Kidney (tissue), 22 donors: ENCODE measurements at places on chromosomes 6 and 20. TPM values are rescaled to one million over a fixed set of nuclear protein-coding genes. Genes with fewer than 3 reads are reported as not detected.
A peak's percentile ranks its signal among the peaks of the same experiment; 100 is the strongest.

Gene ANKRD66
- not detected for total RNA-seq

Gene ZNF334
- 8.2 TPM for total RNA-seq

Gene FOXF2
- 0.44 TPM for total RNA-seq

Gene TBXT
- total RNA-seq = not detected

Gene LY86
- 6.1 TPM for total RNA-seq

Gene LHFPL5
- 0.47 TPM for total RNA-seq

Gene LY6G6D
- not detected for total RNA-seq

Gene RGS17
- total RNA-seq = 0.28 TPM

GRCh38 chr6:169998457-169998856 is 247.0 kb downstream of the ERMARD start:
- DNase-seq = no peak

DNA sequence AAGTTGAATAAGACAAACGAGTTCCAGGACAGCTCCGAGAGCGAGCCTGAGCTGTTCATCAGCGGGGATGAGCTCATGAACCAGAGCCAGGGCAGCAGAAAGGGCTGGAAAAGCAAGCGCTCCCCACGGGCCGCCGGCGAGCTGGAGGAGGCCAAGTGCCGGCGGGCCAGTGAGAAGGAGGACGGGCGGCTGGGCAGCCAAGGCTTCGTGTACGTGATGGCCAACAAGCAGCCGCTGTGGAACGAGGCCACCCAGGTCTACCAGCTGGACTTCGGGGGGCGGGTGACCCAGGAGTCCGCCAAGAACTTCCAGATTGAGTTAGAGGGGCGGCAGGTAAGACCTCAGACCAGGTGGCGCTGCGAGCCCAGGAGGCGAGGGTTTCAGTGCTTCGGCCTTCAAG is 56.0 kb upstream of the TMEM181 start:
- no peak for DNase-seq

- DNase-seq = no peak
Observed at GRCh38 chr20:9478771-9479170, 35.6 kb upstream of the LAMP5 start.

DNA sequence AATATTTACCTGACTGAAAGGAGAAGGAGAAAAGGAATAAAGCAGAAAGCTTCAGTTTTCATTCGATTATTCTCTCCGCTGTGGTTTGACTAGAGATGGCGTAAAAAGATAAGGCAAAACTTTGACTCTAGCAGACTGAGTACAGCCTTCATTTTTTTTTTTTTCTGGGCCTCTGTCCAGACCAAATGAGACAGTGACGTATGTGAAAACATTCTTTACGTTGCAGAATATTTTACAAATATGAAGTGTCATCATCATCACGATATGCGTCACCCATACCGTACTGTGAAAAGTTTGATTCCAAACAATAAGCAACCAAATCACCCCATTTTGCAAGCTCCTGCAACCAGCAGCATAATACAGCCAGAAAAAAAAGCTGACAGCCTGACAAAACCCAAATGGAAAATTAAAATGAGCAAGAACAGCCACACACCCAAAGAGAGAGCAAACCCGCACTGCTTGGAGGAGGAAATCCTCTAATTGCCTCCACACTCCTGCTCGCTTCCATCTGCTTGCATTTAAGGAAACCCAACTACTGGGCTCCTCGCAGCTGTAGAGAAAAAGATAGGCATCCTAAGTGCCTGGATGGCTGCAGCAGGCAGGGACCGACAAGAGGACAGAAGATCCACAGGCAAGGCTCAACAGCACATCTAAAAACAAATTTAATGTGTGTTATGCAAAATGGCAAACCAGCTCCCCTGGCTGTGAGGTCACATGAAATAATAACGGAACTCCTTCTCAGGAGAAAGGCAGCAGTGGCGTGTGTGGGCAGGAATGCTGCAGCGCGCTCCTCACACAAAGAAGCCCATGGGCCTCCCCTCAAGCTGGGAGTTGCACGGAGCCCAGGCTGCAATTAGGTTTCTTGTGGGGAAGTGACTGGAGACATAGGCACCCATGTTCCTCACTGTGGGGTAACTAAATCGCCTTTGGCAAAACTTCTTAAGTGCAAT is 113.1 kb downstream of the FYN start:
- DNase-seq = no peak

GRCh38 chr6:87881342-87881895 is 166.2 kb upstream of the SPACA1 start:
- DNase-seq = no peak

GRCh38 chr6:12371641-12372146 is 81.5 kb downstream of the EDN1 start:
- DNase-seq = no peak

DNA sequence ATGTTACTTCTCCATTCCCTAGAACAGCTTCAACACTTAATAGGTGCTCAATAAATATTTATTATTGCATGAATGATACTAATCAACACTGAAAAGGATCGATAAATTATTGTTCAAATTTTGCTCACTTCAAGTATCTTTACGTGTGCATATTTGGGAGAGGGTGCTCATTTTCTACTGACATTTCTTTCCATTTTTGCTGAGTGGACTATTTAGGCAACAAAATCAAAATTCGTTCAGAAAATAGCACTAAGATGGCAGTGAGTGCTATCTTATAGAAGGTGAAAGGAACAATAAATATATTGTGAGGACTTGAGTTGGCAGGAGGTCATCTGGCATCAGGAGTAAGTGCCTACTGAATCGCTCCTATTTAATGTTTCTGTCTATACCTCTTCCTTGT is 501.9 kb upstream of the IRAK1BP1 start:
- DNase-seq = no peak

DNA sequence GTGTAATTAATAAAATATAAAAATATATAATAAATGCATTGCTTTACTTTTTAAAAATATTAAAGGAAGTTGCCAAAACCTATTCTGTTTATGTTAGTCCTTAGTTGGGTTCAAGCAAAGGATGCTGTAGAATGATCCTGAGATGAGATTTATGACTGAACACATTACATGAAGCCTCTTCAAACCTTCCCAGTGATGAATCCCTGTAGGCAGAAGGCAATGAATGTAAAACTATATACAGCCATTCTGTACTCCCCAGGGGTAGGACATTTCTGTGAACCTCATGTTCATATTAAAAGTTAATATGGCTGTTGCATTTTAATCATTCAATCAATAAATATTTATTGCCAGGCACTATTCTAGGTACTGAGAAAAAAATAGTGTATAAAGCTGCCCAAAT is 166.0 kb downstream of the RFPL4B start:
- no peak for DNase-seq

GRCh38 chr6:130585587-130585986 is 219.8 kb downstream of the TMEM200A start:
- DNase-seq = no peak

GRCh38 chr6:142914937-142915697 is 29.9 kb downstream of the HIVEP2 start:
- DNase-seq = no peak

- DNase-seq = peak; percentile 30
Observed at GRCh38 chr6:38192487-38192886, 373.0 kb downstream of the ZFAND3 start.

- no peak for DNase-seq
Observed at GRCh38 chr6:6635869-6636268, 47.3 kb downstream of the LY86 start.

GRCh38 chr6:26359765-26360164 is 5.2 kb upstream of the BTN3A2 start:
- DNase-seq = no peak

DNA sequence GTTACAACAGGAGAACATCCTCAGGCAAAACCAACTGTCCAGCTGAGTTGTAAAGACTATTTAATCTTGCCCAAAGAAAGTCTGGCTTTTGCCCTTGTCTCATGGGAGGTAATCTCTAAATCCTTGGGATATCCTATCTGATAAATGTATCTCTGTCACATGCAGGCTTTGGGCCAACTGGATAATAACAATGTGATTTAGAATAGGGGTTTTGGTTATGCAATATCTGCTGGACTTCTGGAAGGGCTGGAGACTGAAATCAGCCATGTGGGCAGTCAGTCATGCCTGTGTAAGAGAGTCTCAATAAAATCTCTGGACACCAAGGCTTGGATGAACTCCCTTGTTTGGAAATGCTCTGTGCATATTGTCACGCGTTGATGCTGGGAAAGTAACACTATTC is 56.3 kb upstream of the PRL start:
- DNase-seq = no peak

DNA sequence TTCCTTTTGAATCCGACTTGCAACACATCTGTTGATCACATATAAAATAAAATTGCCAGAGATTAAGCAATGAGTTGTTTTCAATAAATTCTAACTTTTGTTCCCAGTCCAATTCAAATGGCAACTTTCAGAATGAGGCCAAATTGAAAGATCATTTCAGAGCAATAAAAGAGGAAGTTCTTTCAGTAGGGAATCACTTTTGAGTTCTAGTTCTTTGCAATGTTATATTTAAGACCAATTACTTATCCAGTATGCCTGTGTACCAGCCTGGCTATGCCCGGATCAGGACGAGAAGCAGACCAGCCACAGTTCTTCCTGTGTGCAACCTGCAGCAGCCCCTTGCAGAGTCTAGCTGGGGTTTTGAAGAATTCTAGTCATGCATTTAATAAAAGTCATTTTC is 232.5 kb downstream of the BTBD9 start:
- no peak for DNase-seq

- no peak for DNase-seq
Observed at GRCh38 chr6:37920667-37921066, 101.1 kb downstream of the ZFAND3 start.

GRCh38 chr6:135372758-135373157 is 124.8 kb downstream of the AHI1 start:
- DNase-seq = no peak

DNA sequence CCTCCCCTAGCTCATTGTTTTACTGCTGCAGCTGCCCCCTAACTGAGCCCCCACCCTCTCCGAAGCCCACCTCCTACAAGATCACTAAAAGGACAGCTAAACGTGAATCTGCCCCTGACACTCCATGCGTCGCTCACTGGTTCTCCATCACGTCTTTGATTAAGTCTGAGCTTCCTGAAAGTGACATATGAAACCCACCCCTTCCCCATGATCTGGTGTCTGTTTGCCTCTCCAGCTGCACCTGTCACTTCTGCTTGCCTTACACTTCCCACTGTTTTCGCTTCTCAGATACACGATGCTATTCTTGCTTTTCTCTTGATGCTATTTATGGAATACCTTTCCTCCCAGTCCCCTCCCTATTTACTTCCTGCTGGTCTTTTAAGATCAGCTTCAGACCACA is 8.0 kb upstream of the PERP start:
- no peak for DNase-seq

DNA sequence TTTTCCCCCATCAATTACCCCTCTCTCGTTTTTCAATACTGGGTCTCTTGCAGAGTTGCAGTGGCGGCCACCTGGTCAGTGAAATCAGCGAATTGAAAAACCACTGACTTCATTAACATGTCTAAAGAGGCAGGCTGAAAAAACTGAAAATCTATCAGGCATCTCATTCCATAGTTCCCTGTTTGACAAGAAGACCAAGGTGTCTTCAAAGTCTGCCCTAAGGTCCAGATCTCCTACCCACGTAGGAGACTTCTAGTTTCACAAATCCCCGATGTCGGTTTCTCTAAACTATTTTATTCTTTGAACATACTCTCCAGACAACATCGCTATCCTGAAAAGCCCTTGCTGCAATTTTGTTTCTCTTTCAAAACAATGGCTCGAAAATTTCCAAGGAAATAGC is 796 bp upstream of the TUBB start:
- no peak for DNase-seq
